Bronchial epithelial cell (primary cell): ENCODE measurements at places on chromosomes 6 and 20. TPM values are rescaled to one million over a fixed set of nuclear protein-coding genes. Genes with fewer than 3 reads are reported as not detected.

ZDHHC14 gene
- 1.8 TPM in 2 replicates for total RNA-seq

SLC35D3 gene
- total RNA-seq, result under 0.01 TPM in 1 of 2 replicates, not detected in the other

SLC12A5 gene
- total RNA-seq, result not detected in 2 replicates

LINC00237 gene
- total RNA-seq, result not detected in 2 replicates

CST1 gene
- not detected in 2 replicates for total RNA-seq

GSTA2 gene
- total RNA-seq, result not detected in 2 replicates

CST5 gene
- not detected in 2 replicates for total RNA-seq

BMP6 gene
- 2.3 and 2.6 TPM in 2 replicates for total RNA-seq

RREB1 gene
- total RNA-seq, result 16.6 and 28.0 TPM in 2 replicates

CLDN20 gene
- not detected in 2 replicates for total RNA-seq

RNF39 gene
- total RNA-seq, result 1.6 and 1.7 TPM in 2 replicates

HCK gene
- total RNA-seq, result under 0.01 and 0.13 TPM in 2 replicates

PPT2 gene
- 5.8 and 38.5 TPM in 2 replicates for total RNA-seq

C20orf202 gene
- not detected in 2 replicates for total RNA-seq

SULF2 gene
- total RNA-seq, result 25.3 and 31.6 TPM in 2 replicates

FNDC1 gene
- total RNA-seq, result not detected in 2 replicates

KHDC1 gene
- 1.3 and 1.7 TPM in 2 replicates for total RNA-seq

SGK2 gene
- total RNA-seq, result 0.38 and 0.53 TPM in 2 replicates

CALHM6 gene
- total RNA-seq, result 0.64 and 0.79 TPM in 2 replicates

CFAP61 gene
- 0.13 and 0.26 TPM in 2 replicates for total RNA-seq

MLIP gene
- 0.53 and 9.3 TPM in 2 replicates for total RNA-seq

FOXQ1 gene
- total RNA-seq, result 3.1 and 3.4 TPM in 2 replicates

DTD1 gene
- 197 and 241 TPM in 2 replicates for total RNA-seq

IL17F gene
- total RNA-seq, result not detected in 2 replicates

HLA-F gene
- total RNA-seq, result 14.2 and 24.2 TPM in 2 replicates

LGSN gene
- total RNA-seq, result under 0.01 TPM in 2 replicates

TRDN gene
- total RNA-seq, result not detected in 2 replicates

SAMD5 gene
- 2.6 and 3.1 TPM in 2 replicates for total RNA-seq

WASF1 gene
- 5.4 and 7.1 TPM in 2 replicates for total RNA-seq

DLK2 gene
- total RNA-seq, result 4.1 and 8.2 TPM in 2 replicates

TMEM74B gene
- total RNA-seq, result 0.38 TPM in 1 of 2 replicates, not detected in the other

TXLNB gene
- under 0.01 TPM in 1 of 2 replicates, not detected in the other for total RNA-seq

HRH3 gene
- total RNA-seq, result not detected in 2 replicates

STXBP5 gene
- 19.2 and 31.7 TPM in 2 replicates for total RNA-seq

SRMS gene
- 0.13 and 0.79 TPM in 2 replicates for total RNA-seq

GPR6 gene
- not detected in 2 replicates for total RNA-seq

TRIM15 gene
- not detected in 2 replicates for total RNA-seq

GPX5 gene
- not detected in 2 replicates for total RNA-seq
